Tibial artery (tissue), 4 donors: ENCODE measurements at places on chromosomes 6 and 20.

DNA sequence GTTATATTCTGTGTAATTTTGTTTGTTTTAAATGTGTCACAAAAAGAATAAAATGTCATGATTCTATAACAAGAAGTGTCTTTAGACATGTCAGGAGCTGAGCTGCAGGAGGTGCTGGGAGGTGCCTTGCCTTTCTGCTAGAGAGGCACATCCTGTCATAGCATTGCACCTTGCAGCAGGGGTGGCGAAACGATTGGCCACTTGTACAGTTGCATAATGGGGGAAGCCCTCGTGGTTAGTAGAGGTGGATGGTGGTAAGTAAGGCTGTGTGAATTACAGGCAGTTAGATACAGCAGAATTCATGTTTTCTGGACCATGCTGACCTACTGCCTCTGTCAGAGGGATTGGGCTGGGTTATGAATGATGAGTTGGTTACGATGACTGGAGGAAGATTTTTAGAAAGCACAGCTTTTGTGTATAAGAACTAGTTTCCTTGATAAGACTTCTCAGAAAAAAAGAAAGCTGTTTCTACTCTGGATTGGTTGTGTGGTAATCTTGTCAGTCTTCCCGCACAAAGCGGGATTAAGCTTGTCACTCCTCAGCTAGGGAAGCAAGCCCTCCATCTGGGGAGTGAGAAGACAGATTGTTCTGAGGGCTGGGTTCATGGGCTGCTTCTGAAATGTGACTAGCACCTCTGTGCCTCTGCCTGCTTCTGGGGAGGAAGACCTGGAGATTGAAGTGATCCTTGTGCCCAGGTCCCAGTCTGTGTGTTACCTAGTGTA lies 74.9 kb downstream of the FOXO3 start:
- DNase-seq: no peak

GRCh38 chr6:20261685-20262084 lies 49.4 kb upstream of the MBOAT1 start:
- DNase-seq: no peak

GRCh38 chr20:58567437-58567836 lies 52.2 kb upstream of the APCDD1L start:
- DNase-seq: no peak

DNA sequence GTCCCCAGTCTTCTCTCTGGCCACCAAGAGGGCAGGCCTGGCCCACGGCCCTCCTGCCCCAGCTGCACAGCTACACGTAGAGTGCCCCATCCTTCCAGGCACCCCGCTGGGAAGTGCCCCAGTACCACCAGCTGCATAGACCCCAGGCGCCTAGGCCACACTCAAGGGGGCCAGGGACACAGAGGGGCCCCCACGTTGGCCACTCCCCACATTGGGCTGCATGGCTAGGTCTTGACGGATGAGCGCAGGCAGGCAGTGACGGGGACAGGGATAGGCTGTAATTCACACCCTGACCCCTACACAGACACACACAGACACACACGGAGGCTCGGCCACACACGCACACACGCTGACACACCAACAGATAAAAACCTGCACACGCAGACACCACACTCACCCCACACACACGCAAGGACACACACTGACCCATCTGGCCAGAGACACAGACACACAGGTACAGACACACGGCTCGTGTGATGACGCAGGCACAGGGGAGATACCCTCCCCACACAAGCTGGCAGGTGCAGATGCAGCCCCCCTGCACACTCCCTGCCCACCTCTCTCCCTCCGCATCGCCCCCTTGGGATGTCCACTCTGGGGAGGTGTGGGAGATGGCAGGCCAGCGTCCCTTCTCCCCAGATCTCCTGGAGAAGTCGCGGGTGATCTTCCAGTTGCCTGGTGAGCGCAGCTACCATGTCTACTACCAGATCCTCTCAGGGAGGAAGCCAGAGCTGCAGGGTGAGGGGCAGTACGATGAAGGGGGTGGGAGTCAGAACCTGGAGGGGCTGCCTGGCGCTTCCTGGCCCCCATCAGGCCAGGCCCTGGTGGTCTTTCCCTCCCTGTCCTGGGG lies 30.0 kb downstream of the MYH7B start:
- no peak for DNase-seq

GRCh38 chr6:105484238-105485161 lies 81.6 kb upstream of the PREP start:
- DNase-seq: no peak

GRCh38 chr6:35725721-35726438 lies 11.0 kb upstream of the ARMC12 start:
- peak; percentile 96 for DNase-seq

DNA sequence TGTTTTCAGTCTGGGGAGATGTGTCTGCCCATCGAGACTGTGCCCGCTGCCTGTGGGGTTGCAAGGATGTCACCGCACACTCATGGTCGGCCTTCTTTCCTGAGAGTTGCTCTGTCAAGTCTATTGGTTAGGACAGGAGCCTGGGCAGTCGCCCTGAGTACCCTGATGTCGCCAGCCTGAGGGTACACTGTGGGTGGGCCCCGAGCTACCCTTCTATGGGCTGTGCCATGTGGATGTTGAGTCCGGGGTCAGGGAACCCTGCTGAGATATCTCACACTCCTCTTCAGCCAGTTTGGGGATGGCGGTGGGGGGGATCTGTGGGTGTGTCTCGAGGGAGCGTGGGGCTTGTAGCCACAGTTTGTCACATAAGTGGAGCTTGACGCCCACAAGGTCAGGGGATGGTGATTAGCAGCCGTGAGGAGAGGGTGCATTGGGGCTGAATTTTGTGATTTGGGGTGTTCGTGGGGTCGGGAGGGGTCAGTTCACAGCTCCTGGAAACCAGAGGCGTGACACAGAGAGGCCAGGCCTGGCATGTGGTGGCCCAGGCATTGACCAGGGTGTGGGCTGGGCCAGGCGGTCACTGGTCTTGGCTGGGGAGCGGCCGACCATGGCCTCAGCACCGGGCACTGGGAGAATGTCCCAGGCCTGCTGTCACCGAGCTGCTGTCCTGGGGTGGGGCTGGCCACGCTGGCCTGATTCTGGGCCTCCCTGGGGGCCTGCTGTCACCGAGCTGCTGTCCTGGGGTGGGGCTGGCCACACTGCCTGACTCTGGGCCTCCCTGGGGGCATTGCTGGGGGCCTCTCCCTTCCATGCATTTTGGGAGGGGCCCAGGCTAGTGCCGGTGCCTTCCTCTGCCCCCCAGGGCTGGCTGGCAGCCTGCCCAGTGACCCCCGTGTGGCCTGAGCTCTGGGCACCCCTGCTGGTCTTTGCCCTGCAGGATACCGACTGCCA lies 1.6 kb upstream of the NPBWR2 start:
- no peak for DNase-seq

- DNase-seq: no peak
Measured at GRCh38 chr6:160265869-160266476, 7.4 kb upstream of the SLC22A2 start.

DNA sequence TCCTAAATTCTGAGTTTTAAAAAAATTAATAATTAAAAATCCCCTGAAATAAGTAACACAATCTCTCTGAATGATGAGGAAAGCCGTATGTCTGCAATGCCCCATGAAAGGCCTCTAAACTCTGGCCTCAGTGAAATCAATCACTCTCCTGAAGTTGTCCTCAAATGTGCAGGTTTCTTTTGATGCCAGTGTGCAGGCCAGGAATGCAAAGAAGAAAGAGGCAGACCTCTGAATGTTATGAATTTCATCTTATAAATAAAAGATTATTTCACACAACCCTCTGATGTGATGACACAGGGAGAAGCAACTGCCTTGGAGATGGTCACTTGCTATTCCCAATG lies 121.8 kb downstream of the TBXT start:
- DNase-seq: no peak

DNA sequence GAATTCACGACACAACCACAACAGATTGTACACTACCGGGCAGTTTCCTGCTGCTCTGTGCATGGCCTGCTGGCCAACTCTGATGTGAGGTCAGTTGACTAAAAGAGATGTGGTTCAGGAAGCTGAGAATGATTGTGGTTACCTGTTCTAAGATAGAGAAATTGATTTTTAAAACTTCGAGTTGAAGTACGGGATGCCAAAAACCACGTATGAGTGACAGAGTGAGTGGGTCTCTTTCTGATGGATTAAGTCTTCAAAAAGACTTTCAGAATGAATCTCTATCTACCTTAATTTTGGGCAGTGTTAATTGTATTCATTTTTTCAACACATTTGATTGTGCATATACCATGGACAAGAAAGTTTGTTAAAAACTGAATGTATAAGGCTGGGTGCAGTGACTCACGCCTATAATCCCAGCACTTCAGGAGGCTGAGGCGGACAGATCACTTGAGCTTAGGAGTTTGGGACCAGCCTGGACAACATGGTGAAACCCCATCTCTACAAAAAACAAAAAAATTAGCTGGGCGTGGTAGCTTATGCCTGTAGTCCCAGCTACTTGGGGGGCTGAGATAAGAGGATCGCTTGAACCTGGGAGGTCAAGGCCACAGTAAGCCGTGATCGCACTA lies 121.2 kb downstream of the SGK1 start:
- no peak for DNase-seq

DNA sequence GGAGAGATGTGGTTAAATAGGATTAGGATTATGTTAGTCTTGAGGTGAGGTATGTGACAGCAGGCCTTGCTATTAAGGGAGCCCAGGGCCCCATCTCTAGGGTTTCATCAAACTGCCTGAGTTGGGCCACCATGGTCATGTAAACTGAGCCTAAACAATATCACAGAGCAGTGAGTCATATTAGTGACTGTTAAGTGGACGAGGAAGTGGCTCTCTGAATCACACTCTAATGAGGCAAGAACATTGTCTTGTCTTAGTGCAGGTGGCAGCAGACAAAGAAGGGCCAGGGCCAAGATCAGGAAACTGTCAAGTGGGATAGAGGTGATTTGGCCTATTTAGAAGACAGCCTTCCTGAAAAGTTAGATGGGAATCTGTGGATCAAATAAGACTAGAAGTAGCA lies 23.1 kb downstream of the ENPP3 start:
- DNase-seq: no peak

GRCh38 chr6:3232017-3232945 lies 4.8 kb upstream of the TUBB2B start:
- DNase-seq: no peak

- no peak for DNase-seq
Measured at GRCh38 chr6:112030206-112030960, 23.5 kb upstream of the CCN6 start.

GRCh38 chr6:135320721-135321621 lies 139.9 kb downstream of the MYB start:
- no peak for DNase-seq

GRCh38 chr20:23744817-23745216 lies 5.9 kb downstream of the CST1 start:
- no peak for DNase-seq

DNA sequence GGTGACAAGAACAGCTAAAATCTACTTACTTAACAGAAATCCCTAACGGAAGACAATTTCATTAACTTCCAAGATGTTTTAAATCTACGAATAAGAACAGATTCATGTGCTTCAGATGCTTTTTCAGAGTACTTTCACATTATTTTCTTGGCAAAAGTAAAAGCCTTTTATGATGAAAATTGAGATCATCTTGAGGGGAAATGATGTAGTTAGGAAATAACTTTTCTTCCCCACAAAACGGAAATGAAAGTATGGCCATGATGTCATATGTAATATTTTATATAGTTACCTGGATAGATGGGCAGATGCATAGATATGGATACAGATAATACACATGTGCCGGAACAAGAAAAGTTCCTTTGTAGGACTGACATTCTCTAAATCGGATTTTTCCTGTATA lies 32.8 kb downstream of the SASH1 start:
- DNase-seq: no peak

DNA sequence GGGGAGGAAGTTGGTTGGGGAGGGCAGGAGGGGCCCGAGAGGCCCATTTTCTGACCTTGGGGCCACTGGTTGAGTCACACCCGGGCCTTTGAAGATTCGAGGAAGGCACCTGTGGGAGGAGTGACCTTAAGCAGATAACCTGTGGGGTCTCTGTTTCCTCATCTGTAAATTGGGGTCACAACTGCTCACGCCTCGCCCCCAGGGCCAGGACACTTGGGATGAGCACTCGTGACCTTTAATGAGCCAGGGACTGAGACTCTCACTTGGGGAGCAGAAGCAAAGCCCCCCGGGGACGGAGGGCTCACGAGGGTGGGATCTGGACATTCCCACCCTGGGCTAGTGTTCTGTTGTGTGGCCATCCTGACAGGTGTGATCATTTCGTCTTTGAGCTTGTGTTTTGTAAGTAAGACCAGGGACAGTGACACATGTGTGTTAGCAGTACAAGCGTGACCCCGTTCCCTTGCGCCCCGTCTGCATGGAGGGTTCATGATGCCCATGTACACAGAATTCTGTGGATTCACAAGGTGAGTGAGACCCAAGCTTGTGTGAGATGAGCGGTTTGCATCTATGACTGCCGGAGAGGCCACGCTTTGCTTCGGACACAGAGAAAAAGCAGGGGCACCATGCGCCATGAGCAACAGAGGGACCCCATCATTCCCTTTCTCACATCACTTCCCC lies 79.3 kb upstream of the PMEPA1 start:
- DNase-seq: no peak

DNA sequence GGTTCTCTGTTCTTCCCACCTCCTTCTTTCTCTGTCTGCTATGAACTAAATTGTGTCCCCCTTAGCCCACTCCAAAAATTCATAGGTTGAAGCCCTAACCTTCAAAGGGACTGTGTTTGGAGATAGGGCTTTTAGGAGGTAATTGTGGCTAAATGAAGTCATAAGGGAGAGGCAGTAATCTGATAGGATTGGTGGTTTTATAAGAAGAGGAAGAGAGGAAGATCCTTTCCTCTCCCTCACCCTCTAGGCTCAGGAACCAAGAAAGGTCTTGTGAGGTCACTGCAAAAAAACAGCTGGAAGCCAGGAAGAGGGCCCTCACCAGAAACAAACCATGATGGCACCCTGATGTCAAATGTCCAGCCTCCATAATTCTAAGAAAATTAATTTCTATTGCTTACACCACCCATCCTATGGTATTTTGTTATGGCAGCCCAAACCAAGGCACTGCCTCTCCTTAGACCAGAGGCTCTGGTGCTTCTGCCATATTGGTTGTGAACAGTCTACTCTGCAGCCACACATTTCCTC lies 135.1 kb upstream of the COL21A1 start:
- no peak for DNase-seq

- no peak for DNase-seq
Measured at GRCh38 chr20:63635431-63636141, 8.7 kb upstream of the GMEB2 start.

GRCh38 chr6:133394630-133395029 lies 153.5 kb downstream of the EYA4 start:
- no peak for DNase-seq

GRCh38 chr6:48016020-48016755 lies 94.8 kb downstream of the PTCHD4 start:
- DNase-seq: no peak

GRCh38 chr6:31423550-31423949 lies 20.2 kb downstream of the MICA start:
- DNase-seq: no peak

GRCh38 chr6:15619330-15619729 lies 43.5 kb downstream of the DTNBP1 start:
- DNase-seq: no peak

DNA sequence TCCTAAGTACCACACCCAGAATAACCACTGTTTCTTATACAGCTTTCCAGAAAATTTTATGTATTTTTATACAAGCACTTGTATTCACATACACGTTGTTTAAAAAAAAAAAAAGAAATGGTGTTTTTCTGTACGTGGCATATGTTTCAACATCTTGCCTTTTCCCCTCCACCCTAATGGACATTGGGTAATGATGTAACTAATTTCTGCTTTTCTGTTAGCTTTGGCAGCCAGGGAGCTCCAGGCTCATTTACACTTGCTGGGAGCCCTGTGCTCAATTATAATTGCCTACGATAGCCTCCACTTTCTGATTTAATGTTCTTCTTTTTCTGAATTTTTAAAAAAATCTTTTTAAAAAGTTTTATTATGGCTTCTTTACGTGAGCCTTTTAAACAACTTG lies 352.4 kb downstream of the UTRN start:
- no peak for DNase-seq
